ENCODE measurements at places on chromosomes 7 and 10. TPM values are rescaled to one million over a fixed set of nuclear protein-coding genes. Genes with fewer than 3 reads are reported as not detected.

DNA sequence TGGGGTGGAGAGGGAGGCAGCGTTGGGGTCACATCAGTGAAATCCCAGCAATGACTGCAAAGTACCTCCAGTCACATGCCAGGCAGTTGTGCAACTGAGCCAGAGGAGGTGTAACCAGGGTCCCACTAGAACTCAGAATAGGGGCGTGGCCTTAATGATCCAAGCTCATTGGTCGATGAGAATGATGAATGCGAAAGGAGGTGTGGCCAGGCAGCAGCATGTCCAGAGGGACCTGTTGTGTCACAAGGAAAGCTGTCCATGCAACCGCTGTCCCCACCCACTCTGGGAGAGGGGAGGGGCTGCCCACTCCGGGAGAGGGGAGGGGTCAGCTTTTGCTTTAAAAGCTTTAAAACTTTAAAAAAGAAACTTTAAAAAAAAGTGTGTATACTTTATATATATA lies 25.3 kb upstream of the MTPAP start:
- no peak for DNase-seq

DNA sequence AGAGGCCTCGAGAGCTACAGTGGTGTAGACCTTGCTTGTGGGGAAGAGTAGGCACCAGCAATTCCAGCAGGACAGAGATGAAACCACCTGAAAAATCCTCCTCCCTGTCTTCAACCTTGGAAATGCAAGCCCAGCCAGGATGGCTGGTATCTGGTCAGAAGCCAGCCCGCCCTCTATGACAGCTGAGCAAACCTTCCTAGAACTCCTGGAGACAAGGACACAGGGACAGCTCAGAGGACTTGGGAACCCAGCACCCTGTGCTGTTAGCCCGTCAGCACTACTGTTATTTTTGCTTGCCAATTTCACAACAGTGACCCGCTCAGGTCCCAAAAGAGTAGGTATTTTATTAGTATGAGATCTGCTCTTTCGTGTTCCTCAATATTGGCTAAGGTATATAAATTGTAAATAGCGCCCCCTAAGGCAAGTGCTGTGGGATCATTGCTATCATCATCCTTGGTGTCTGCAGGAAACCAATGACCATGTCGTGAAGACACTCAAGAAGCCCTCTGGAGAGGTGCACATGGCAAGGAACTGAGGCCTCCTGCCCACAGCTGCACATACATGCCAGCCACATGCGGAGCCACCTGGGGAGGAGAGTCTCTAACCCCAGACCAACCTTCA lies 156.5 kb upstream of the CHST15 start:
- no peak for DNase-seq

- no peak for DNase-seq
Measured at GRCh38 chr10:49119746-49120145, 4.4 kb upstream of the VSTM4 start.

DNA sequence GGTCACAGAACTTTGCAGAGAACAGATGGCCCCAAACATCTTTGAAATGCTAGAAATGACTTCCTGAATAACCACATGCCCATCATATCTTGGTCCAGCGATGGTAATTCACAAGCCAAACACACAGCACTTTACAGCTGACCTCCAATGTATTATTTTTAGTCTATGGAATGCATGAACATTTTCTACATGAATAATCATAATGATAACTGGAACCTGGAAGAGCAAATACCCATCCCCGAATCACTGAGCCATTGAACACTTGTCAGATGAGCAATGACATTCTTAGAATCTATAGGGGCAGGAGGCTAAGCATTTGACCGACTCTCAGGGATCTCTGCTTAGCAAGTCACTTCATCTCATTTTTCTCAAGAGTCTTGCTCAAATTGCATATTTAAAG lies 167.3 kb downstream of the CREB5 start:
- DNase-seq = no peak

DNA sequence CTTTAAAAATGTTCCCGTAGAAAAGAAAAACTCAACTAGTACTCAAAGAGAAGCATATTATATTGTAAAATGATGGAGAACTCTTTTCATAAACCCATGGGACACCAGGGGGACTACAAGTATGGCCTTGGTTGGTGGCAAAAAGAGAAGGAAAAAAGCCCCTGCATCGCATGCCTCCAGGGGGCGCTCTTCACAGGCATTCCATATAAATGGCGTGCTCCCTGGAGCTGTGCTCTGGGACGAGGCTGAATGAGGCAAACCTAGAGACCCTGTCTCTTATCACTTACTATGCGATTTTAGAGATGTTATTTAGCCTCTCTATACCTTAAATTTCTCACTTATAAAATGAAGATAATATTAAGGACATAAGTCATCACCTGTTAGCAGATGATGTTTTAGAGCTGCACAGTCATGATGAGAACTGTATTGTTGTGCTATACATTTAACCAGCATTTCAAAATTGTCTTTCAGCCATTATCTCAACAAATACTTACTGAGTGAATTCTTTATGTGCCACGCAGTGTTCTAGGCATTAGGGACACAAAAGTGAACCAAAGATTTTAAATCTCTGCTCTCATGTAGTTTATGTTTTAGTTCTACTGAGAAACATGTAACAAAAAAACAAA lies 105.8 kb downstream of the ARHGAP21 start:
- DNase-seq = peak; percentile 21

DNA sequence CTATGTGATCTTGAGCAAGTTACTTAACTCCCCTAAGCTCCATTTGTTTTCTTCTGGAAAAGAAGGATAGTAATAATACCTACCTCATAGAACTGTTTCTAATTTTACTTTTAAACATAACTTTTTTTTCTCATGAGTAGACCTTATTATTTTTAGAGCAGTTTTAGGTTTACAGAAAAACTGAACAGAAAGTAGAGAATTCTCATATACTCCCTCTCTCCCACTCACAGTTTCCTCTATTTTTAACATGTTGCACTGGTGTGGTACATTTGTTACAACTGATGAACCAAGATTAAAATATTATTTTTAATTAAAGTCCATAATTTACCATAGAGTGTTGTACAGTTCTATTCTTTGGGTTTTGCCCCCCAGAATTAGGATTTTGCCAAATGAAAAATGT lies 221.3 kb upstream of the CSTF2T start:
- DNase-seq = no peak

DNA sequence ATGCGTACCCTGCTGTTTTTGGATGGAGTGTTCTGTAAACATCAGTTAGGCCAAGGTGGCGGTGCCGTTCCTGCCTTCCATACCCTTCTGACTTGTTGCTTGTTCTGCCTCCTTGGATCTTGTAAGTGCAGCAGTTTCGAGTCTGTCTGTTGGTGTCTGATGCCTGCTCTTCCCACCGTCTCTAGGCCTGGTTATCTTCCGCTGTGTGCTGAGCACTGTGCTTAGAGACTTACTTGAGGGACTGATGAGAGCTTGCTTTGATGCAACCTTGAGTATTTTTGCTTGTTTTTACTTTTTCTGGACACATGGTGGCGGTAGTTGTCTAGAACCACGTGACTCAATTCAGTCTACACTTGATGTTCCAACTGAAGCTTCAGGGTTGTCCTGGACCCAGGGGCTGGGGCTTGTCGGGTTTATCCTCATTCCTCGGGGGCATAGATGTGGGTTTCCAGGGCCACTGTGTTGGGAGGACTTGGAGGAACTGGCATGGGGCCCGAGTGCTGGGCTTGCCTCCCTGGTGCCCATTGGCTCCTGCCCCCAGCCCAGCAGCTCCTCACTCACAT lies 14.4 kb upstream of the SPRN start:
- no peak for DNase-seq

DNA sequence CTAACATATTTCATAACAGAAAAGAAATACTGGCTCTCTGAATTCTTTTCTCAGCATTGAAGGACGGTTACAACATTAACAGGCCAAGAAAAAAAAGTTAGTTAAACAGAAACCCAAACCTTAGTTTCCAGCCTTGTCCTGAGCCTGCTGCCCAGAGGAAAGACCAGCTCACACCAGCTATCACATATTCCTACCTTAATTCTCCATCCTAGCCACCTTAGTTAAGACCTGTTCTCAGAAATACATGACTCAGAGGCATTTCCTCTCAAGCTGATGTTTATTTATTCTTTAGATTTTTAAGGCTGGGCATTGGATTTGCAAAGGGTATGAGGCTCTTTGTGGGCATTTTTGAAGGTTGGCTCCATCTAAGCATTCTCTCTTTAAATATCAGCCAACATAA lies 34.3 kb upstream of the ADAM12 start:
- DNase-seq = no peak

DNA sequence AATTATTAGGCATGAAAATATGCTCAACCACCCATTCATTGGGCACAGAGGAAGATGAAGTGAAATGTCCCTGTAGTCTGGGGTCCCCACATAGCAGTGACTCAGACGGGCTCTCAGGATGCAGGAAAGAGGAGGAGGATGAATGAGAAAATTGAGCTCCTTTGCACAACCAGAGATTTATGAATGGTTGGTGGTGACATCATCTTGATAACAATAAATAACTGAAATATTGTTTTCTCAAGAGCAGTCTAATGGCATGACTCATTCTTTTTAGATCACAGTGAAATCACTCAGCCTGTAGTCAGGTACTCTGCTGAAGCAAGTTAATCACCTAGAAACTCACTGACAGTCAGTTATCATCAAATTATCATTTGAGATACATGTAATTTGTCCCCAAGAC lies 254.1 kb downstream of the RELN start:
- DNase-seq = no peak

- DNase-seq = no peak
Measured at GRCh38 chr10:50316695-50317648, 65.7 kb upstream of the ASAH2 start.

GRCh38 chr7:108860615-108861014 lies 290.9 kb downstream of the DNAJB9 start:
- no peak for DNase-seq

DNA sequence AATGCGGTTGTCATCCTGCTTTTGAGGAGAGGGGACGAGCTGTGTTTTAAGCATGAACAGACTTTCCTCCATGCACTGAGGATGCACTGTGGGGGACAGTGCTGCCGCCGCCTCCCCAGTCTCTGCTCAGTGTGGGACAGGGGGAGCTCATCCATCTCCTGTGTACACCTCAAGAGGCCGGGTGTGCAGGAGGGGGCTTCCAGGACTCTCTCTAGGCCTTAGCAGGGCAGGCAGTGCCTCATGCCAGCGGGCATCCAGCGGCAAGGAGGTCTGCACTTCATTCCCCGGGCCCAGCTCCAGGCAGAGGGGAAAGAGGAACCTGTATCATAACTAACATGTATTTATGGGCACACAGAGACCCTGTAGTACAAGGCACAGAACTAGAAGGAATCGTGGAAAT lies 89.7 kb downstream of the DIP2C start:
- no peak for DNase-seq

- DNase-seq = no peak
Measured at GRCh38 chr7:471866-472639, 47.6 kb downstream of the PDGFA start.

GRCh38 chr7:684416-684815 lies 42.1 kb upstream of the DNAAF5 start:
- no peak for DNase-seq

DNA sequence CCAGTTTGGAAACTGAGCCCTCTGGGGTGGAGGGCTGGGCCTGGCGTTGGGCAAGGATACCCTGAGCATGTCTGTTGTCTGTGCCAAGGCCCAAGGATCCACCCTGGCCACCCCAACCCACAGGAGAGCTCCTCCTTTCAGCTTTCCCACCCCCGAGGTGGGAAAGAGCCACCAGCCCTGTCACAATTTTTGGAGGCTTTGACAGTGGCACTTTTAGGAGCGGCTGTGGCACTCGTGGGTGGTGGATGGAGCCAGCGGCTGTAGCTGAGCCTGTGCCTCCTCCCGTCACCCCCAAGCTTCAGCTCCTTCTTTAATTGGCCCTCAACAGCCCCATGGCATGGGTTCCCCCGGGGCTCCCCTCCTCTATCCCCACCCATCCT lies 18.2 kb upstream of the ZNF862 start:
- no peak for DNase-seq

DNA sequence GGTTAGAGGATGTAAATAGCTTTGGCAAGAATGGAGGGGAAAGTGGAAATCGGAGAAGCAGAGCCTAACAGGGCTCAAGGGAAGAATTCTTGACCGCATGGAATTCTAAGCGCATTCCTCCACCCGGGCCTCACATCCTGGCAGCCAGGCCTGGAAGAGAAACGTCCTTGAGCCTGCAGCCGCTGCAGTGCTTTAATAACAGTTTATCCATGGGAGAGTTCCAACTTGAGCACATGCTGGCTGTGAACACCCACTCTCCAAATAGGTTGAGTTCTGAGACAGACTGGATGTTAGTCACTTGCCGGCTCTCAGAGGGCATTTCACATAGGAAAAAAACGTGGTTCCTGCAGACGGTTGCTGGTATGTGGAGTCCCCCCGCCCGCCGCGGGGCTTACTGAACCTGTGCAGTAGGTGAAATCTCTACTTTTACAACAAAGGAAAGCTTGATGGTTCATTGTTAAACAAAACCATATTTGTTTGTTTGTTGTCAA lies 61.4 kb upstream of the STEAP1B start:
- DNase-seq = no peak

DNA sequence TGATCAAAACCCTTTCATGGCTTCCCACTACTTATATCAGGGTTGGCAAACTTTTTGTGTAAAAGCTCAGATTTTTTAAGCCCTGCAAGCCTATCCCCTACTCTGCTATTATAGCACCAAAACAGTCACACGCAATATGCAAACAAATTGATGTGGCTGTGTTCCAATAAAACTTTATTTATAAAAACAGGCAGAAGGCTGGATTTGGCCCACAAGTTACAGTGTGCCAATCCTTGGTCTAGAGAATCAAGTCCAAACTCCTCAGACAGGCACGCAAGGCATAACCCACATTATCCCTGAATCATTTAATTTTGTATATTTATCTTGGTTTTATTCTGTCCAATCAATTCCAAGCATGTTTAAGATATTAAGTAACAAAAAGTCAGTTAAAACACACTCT lies 71.9 kb downstream of the SGMS1 start:
- no peak for DNase-seq

DNA sequence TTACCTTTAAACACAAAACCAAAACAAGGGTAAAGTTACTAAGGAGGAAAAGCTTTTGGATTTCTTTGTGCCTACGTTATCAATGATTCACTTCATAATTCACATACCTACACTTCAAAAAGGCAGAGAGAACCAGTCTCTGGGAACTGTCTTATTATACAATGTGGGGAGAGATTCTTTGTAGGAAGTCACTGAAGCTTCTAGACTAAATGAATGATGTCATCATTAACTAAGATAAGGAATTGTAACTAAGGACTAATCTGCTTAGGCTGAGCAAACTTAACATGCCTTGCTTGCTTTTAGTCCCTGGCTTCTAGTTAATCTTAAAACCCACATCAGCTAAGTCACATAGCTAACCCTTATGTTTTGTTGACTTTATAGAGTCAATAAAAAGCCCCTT lies 771.2 kb downstream of the NXPH1 start:
- no peak for DNase-seq

GRCh38 chr7:11758627-11759111 lies 73.3 kb downstream of the THSD7A start:
- no peak for DNase-seq

Gene CYP26C1
- total RNA-seq = 0.05 TPM

Gene SLC39A12
- not detected for total RNA-seq

Gene STAMBPL1
- total RNA-seq = 19.4 TPM

Gene BMPER
- not detected for total RNA-seq

Gene KIAA1549
- total RNA-seq = 0.46 TPM

Gene TMEM106B
- 21.8 TPM for total RNA-seq

Gene VSTM2A
- not detected for total RNA-seq
